ENCODE measurements at places on chromosomes 12 and 14.

- no peak for DNase-seq
Observed at GRCh38 chr14:72573725-72574417, 320.0 kb downstream of the DPF3 start.

GRCh38 chr12:122366685-122367475 is 55.6 kb downstream of the CLIP1 start:
- no peak for DNase-seq

- DNase-seq, result no peak
Observed at GRCh38 chr12:124862768-124863415, 772 bp downstream of the SCARB1 start.

DNA sequence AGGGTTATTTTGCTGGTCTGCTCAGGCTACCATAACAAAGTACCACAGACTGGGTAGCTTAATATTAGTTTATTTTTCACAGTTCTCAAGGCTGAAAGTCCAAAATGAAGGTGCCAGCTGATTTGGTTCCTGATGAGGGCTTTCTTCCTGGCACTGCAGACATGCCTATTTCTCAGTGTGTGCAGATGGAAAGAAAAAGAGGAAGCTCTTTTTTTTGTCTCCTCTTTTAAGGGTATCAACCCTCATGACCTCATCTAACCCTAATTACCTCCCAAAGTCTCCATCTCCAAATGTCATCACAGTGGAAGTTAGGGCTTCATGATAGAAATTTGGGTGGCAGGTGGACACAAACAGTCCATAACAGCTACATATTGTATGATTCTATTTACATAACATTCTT is 25.0 kb upstream of the POLR3B start:
- no peak for DNase-seq

DNA sequence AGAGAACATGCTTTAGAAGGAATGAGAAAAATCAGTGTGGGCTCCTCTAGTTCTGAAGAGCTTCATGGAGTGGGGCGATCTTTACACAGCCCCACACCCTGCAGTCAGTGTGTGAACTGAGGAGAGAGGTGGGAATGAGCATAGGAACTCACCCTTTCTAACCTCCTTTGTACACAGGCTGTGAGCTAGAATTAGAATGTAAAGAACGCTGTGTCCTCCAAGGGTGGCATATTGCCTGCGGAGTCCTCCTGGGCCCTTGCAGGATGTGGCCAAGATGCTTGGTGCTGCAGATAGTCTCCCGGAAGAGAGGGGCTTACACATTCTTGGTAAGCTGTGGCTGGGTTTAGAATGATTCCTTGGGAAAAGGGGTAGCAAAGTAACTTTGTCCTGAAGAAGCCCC is 43.9 kb downstream of the NINJ2 start:
- no peak for DNase-seq

GRCh38 chr14:65620195-65620594 is 207.7 kb downstream of the FUT8 start:
- no peak for DNase-seq

GRCh38 chr12:65164774-65165173 is 4.6 kb upstream of the LEMD3 start:
- no peak for DNase-seq

GRCh38 chr12:72586456-72586855 is 314.3 kb downstream of the TRHDE start:
- no peak for DNase-seq

GRCh38 chr12:3924761-3925160 is 51.6 kb upstream of the PARP11 start:
- no peak for DNase-seq

GRCh38 chr12:86091681-86092080 is 164.5 kb downstream of the MGAT4C start:
- DNase-seq, result no peak

DNA sequence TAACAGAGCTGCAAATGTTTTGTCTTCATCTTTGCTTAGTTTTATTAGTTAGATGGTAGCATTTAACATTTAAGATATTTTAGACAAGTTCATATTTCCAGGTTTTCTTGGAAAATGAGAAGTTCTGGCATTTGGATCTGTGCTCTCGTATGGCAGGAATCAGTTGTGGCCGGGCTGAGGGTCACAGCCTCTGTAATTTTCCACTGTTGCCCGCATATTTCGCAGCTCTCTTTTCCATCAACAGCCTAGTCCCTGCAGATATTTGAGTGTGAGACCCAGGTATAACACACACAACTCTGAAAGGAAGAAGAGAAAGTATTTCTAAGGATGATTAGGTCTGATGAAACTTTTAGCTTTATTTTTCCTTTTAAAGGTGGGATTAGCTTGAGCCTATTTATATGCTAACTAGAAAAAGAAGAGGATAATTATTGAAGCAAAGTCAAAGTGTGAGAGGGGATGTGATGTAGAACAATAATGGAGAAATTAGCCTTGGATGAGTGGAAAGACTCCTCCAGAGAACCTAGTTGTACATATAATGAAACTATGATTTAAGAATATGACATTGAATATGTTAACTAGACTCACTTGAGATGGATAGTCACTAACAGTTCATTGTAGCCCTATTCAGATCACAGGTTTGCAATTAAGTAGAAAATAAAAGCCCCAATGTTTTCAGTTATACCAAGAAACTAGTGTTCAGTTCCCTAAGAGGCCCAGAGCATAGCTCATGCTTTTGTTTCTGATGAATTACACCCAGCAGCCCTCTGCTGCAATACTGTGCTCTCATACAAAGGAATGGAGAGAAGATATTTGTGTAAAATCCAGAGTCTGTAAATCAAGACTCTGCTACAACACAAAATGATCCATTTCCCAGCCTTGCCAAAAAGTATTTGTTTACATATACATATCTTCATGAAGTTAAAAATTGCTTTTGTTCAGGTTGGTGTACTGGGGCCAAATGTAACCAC is 158.4 kb downstream of the C12orf50 start:
- no peak for DNase-seq

- DNase-seq, result no peak
Observed at GRCh38 chr14:56534656-56535055, 44.9 kb upstream of the TMEM260 start.

GRCh38 chr12:49160399-49160798 is 28.5 kb downstream of the TUBA1A start:
- DNase-seq, result no peak

- DNase-seq, result no peak
Observed at GRCh38 chr12:1424674-1425395, 169.5 kb downstream of the FBXL14 start.

GRCh38 chr12:55549302-55549701 is at the start of gene OR6C4:
Gene OR6C4, plus strand, starts transcription at chr12:55549602. Its CDS starts 1,625 bp downstream, at chr12:55551227.
- DNase-seq, result no peak

- no peak for DNase-seq
Observed at GRCh38 chr12:34361721-34362316, 339.5 kb downstream of the ALG10 start.

Data from stimulated activated CD4-positive, alpha-beta T cell treated with anti-CD3 and anti-CD28 coated beads, Interleukin-1b, Interleukin-23, amount 100 ng/mL, for 24 hours (primary cell).